Activated CD8-positive, alpha-beta memory T cell treated with anti-CD3 and anti-CD28 coated beads for 1 hour (primary cell): ENCODE measurements at places on chromosomes 12 and 14.

- DNase-seq = no peak
Observed at GRCh38 chr12:100820314-100820713, 25.7 kb downstream of the ANO4 start.

DNA sequence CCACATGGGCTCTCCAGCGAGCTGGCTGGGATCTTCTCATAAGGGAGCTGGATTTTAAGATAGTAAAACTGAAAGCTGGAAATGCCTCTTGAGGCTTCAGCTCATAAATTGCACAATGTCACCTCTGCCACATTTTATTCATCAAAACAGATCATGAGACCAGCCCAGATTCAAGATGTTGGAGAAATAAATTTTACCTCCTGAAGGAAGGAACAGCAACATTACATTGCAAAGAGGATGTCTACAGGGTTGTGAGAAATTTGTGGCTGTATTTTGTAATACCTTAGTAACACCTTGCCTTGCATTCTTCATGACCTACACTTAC lies 43.1 kb upstream of the KRR1 start:
- DNase-seq = no peak

GRCh38 chr12:39902821-39903220 lies 203.1 kb downstream of the SLC2A13 start:
- DNase-seq = no peak

- no peak for DNase-seq
Observed at GRCh38 chr12:53055471-53056266, 5.8 kb downstream of the TNS2 start.

- DNase-seq = no peak
Observed at GRCh38 chr12:106074706-106075392, 63.9 kb downstream of the NUAK1 start.

GRCh38 chr12:1357171-1357570 lies 237.2 kb downstream of the FBXL14 start:
- no peak for DNase-seq

- DNase-seq = no peak
Observed at GRCh38 chr12:48329199-48329939, 21.4 kb downstream of the ZNF641 start.

DNA sequence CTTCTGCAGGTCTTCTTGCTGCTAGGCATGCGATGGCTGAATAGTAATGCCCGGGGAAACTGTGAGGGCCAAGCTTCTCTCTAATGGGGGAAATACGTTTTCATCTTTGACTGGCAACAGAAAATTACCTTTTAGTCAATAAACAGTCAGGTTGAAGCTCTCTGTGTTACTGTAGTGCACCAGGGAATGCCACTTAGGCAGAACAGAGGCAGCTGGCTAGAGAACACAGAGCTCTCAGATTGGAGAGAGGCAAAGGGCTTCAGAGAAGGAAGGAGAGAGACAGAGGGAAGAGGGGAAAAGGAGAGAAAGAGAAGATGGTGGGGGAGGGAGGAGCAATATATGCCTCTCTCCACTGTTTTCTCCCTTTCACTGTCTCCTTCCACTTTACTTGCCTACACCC lies 6.7 kb downstream of the HSD17B6 start:
- no peak for DNase-seq

GRCh38 chr12:31491241-31491794 lies 99.6 kb downstream of the DENND5B start:
- DNase-seq = no peak

DNA sequence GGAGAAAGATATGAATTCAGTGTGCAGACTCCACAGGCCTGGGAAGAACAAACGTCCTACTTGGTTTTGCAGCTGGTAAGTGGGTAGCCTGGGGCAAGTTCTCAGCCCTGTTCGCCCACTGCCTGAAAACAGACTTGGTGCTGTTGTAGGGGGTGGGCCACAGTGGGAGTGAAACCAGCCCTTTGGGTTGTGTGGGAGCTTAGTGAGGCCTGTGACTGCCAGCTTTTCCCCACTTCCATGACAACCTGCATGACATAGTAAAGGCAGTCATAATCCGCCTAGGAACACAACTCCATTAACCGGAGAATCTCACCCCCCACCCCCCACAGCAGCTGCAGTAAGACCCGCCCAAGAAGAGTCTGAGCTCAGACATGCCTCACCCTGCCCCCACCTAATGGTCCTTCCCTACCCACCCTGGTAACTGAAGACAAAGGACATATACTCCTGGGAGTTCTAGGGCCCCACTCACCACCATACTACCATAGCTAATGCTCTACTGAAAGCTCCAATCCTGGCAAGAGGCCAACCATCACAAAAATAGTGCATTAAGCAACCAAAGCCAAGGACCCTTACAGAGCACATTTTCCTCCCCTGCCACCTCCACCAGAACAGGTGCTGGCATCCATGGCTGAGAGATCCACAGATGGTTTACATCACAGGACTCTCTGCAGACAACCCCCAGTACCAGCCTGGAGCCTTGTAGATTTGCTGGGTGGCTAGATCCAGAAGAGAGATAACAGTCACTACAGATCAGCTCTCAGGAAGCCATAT lies 39.8 kb upstream of the LMNTD1 start:
- DNase-seq = no peak

GRCh38 chr14:74286736-74287135 lies 16.0 kb downstream of the ABCD4 start:
- DNase-seq = no peak

DNA sequence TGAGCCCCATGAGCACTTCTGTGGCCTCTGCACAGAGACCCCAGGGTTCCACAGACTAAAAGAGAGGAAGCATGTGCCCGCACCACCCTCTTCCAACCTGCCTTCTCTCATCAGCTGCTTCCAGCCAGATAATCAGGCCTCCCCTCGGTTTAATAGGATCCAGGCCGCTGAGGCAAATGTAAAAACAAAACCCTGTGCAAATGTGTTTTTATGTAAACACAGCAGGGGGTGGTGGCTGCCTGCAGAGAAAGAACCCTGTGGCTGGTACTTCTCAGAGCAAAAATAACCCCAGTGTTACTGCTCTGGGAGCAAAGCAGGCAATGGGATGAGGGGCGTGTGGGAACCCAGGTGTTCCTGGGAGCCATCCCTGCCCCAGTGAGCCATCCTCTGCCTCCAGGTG lies 46.2 kb downstream of the WSCD2 start:
- DNase-seq = no peak

- DNase-seq = no peak
Observed at GRCh38 chr14:61475316-61475715, 153.9 kb downstream of the PRKCH start.

GRCh38 chr12:84910549-84911241 lies 1.9 kb downstream of the SLC6A15 start:
- no peak for DNase-seq

DNA sequence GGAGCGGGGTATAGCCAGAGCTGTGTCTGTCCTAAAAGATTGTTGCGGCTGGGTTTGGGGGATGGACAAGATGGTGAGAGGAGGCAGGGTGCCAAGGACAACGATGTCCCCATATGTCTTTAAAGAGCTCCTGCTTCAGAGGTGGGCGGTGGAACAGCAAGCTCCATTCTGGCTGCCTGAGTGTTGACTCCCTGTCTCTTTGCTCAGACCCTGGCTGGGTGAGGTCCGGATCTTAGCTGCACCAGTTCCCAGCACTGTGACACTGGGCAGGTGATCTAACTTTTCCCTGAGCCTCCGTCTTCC lies 8.3 kb upstream of the WSCD2 start:
- no peak for DNase-seq

GRCh38 chr14:104383996-104384775 lies 195.4 kb upstream of the C14orf180 start:
- DNase-seq = no peak

DNA sequence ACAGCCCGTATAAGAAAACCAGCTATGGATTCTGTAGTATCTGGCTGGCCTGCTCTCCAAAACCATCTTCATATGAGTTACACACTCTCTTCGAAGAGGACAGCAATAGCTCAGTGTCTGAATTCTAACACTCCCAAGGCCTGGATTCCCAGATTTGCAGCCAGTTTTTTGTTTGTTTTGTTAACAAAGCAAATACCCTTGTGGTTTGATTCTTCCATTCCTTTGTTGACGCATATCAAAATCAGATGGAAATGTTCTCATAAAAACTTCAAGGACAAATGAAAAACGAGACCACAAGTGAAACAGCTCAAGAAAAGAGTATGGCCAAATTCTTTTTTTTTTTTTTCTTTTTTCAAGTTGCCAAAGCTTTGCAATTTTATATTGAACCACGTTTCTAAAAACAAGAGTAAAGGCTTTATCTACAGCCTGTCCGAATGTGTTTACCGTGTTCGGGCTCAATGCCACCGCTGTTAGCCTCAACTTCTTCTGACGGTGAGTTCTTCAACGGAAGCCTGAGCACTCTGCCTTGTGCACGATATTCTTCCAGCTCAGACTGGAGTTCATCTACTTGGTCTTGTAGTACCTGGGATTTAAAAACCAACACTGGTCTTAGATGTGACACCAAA lies 67.5 kb downstream of the NIN start:
- DNase-seq = no peak

- no peak for DNase-seq
Observed at GRCh38 chr14:74507840-74508239, 14.3 kb downstream of the ISCA2 start.

- no peak for DNase-seq
Observed at GRCh38 chr12:85572956-85573355, 263.3 kb downstream of the RASSF9 start.

DNA sequence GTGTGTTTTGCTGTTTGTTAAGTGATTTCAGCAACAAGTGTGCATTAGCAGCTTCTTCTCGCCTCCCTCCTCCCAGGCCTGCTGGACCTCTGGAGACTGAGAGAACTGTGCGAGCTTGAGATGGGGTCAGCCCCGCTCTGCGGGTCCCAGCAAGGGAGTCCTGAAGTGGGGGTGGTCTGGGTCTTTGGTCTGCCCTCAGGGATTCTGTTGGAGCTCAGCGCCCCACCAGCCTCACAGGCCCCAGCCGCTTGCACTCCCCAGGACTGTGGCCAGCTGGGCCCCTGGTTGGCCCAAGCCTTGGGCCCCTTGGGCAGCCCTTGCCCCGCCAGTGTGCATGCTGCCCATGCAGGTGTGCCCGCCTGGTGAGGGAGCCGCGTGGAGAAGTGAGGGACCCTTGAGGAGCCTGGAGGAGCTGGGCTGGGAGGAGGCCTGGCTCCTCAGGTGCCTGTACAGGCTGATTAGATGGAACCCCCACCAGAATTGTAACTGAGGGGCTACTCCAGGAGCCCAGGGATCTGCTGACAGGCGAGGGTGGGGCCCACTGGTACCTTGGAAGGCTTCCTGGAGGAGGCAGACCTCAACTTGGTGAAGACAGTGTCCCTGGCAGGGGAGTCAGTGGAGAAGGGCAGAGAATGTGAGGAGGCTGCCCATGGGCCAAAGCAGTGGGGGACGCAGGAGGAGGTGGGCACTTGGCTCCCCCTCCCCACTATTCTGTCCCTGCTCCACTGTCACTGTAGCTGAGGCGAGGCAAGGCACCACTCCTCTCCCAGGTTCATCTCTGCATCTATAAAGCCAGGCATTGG lies 56.7 kb downstream of the BEGAIN start:
- no peak for DNase-seq

DNA sequence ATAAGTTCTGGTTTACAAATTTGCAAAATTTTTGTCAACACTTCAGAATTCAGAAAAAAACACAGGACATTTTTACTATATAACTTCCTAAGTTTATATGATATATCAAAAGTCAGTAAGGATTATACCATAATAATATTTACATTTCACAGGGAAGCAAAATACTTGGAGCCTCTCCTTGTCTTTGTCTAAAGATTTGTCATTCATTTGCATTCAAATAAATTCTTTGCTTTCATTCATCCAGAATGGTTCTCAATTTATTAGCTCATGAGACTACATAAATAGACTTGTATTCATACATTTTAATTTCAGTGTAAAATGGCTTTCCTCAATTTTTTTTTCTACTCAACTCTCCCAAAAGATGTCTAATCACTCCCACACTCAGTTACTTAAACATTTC lies 96.4 kb downstream of the SLC38A6 start:
- no peak for DNase-seq

GRCh38 chr12:127620735-127621355 lies 646.1 kb upstream of the TMEM132C start:
- DNase-seq = no peak

- no peak for DNase-seq
Observed at GRCh38 chr12:62164036-62164435, 96.2 kb upstream of the USP15 start.

GRCh38 chr14:68981139-68981538 lies 2.0 kb upstream of the ACTN1 start:
- no peak for DNase-seq

GRCh38 chr12:41277946-41278267 lies 89.8 kb downstream of the PDZRN4 start:
- DNase-seq = no peak

GRCh38 chr12:11797317-11797913 lies 147.9 kb downstream of the ETV6 start:
- no peak for DNase-seq

DNA sequence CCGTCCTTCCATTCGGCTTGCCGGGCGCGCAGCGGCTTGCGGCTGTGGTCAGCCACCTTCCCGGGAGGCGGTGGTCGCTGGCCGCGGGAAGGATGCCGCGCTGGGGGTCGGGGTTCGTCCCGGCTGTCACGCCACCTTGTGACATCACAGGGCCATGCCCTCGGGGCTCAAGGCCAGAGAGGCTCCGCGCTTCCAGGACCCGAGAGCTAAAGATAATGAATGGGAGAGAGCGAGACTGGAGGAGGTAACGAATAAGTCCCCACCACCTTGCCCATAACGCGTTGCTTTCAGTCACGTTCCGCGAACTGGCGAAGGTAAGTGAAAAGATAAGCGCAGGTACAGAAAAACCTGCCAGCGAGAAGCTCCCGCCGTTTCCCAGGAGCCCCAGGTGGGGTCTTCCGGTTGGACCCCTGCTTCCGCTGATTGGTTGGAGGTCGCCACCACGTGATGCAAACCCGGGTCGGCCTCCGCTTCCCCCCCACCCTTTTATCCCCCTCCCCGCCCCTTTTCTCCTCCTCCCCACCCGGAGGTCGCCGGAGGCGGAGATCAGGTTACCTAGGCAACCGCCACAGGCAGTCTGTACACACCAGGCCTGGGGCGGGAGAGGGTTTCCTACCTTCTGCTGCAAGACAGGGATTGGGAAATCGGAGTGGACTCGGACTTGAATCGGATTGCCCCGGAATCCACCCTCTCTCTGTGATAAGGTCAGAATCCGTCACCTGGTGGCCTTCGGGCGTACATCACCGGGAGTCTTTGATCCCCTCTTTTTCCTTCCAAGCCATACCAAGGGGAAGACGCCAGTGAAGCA lies at the start of gene LRRC9:
TSS of gene LRRC9 (plus strand) at position 575 of the 808 bp plus-strand sequence.
- no peak for DNase-seq

- no peak for DNase-seq
Observed at GRCh38 chr12:109695416-109695815, 18.2 kb upstream of the FAM222A start.
